ENCODE measurements at places on chromosomes 11 and 22.

DNA sequence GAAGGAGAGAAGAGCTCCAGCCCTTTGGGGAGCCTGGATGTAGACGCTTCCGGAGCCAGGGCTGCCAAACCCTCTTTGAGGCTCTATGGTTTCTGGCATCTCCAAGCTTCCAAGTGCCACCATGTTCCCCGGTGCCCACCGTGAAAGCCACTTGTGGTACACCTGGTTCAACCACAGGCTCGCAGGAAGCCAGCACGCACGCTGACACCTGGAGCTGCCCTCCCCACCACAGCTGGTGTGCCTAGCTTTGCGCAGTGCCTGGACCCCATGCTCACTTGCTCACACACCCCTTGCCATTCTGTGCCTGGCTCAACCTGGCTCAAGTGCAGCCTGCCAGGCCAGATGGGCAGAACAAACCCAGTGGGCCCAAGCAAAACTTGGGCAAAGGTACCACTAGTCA is 831.4 kb downstream of the DLG2 start:
- DNase-seq: no peak

DNA sequence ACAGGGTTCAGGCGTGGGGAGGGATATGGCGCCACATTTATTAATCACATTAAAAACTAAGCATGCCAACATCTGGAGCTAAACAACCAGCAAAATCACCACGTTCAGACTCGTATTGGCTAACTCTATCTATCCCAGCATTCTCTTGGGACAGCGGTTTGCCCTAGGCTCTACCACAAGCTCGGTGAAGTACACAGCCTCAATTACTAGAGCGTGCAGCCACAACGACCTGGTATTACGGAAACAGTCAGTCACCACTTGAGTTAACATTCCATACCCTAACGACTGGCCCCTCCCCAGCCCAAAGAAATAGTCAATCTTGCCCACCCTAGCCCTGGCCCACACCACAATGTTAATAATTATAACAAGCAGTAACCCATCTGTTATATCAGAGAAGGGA is 32.1 kb downstream of the APOL5 start:
- no peak for DNase-seq

DNA sequence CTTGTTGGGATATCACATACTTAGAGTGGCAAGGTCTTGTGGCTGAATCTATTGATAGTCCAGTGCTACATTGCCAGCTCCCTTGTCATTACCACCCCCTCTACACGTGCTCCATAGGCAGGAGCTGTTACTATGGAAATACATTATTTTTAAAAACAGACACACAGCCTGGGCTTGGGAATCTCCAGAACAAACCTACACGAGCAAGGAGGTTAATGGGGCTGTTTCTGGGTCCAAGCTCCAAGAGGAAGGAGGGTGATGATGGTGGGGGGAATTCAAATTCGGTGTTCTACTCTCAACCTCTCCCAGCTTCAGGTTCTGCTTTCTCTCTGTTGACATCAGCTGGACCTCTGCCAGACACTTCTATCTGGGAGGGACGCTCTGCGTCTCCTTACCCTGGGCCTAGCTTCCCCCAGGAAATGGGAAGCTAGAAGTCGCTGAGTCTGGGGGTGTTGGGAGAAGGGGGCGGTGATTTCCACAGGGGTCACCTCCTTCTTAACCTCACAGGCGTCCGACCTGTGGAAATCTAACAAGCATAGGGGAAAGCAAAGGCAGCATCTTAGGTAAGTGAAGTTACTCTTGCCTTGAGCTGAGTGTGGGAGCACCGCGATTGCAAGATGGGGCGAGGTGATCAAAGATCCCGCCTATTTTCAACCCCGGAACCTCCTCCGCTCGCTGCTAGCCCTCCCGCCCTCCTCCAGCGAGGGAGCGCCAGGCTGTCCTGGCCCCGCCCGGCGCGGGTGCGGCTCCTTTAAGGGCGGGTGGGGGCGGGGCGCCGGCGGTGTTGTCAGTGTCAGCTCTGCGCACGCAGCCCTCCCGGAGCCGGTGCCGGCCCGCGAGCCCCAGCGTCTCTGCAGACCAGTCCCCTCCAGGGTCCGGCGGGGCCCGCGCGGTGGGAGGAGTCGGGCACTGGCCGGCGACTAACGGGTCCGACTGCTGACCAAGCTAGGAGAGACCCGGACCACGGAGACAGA is at the start of gene C2CD2L:
C2CD2L (plus strand) TSS at position 781 of the 974 bp plus-strand sequence. CDS start 398 bp downstream, outside the sequence.
- peak; percentile 87 for DNase-seq

DNA sequence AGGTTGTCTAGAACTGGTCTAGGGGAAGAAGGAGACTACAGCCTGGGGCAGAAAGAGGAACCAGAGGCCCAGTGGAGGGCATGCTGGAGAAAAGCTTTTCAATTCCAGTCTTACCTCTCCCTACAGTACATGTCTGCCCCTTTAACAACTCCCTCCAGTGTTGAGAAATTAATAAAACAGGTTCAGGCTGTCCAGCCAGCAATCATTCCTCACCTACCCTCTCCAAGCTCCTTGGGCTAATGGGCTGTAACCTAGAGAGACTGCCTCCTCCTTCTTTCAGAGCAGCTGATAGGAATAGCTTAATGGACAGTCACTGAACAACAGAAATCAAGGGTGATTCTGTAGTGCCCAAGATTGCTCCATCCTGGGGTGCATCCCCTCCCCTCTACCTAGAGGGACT is 8.8 kb downstream of the SLC35F2 start:
- DNase-seq: no peak

DNA sequence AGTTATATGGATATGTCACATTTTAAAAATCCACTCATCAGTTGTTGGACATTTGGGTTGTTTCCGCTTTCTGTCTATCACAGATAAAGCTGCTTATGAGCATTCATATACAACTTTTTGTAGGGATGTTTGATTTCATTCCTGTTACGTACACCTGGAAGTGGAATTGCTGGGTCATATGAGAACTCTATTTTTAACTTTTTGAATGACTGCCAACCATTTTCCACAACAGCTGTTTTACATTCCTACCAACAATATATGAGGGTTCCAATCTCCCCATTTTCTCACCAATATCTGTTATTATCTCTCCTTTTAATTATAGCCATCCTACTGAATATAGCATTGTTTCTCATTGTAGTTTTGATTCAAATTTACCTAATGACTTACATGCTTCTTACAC is 172.0 kb downstream of the UVRAG start:
- DNase-seq: no peak

DNA sequence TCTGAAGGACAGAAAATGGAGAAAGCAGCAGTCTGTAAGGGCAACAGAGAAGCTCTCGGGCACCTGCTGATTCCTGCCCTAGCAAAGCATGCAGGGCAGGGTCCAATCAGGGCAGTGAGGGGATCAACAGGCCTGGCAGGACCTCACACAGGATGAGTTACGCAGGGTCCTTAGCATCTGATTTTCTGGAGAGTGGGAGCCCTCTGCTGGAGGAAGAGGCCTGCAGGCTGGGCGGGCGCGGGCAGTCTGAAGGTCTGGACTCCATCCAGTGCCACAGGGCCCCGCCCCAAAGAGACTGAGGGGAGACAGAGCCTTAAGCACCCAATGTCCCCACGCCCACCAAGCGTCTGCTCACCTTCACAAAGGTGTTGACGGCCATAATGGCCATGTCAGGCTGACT is 28.9 kb downstream of the AP1B1 start:
- no peak for DNase-seq

DNA sequence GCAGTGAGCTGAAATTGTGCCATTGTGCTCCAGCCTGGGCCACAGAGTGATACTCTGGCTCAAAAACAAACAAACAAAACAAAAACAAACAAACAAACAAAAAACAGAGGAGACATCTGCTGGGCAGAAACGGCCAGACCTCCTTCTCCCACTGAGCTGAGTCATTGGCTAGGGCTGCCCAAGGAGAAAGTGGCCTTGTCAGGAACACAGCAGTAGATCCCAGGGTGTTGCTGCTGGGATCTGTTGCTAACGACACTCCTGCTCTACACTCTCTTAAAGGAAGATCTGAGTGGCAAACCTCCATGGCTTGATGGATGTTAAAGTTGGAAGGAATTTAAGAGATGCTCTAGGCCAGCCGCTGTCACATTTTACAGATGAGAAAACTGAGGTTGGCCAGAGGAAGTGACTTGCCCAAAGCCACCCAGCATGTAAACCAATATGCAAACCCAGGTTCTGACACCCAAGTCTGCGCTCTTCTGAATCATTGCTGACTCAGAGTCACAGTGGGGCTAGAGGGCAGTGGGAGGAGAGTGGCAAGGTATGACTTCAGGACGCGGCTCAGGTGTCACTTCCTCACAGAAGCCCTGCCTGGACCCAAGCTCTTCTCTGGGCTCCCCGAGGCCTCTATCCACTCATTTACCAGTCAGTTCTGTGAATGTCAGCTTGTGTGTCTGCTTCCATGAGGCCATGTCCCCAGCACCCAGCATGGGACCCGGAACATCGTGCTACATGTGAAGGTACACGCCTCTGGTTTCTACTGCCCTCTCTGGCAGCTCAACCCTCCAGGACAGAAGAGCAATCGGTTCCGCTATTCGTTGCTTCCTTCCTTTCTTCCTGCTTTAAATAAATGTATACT is 11.3 kb upstream of the GDPD5 start:
- DNase-seq: no peak

DNA sequence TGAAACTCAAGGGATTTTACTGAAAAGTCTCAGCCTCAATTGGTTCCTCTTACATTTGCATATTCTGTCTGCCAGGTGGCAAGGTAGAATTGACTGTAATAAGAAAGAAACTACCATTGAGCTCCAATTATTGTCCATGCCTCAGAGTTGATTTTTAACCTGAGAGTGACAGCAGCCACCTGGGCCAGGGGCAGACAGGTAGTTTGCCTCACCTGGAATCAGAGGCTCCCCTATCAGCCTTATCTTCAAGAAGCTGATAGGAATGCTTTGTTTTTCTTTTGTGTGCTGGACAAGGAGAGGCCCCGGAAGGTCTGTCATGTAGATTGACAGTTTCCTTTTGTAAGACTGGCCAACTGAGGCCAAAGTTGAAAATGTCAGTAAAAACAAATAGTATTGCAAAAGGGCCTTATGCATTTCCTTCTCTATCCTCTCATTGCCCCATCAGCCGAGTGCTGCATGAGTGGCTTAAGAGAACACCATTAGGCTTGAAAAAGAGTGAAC is 34.1 kb downstream of the CD44 start:
- no peak for DNase-seq

- DNase-seq: no peak
Observed at GRCh38 chr22:23777776-23778576, 5.3 kb downstream of the MMP11 start.

DNA sequence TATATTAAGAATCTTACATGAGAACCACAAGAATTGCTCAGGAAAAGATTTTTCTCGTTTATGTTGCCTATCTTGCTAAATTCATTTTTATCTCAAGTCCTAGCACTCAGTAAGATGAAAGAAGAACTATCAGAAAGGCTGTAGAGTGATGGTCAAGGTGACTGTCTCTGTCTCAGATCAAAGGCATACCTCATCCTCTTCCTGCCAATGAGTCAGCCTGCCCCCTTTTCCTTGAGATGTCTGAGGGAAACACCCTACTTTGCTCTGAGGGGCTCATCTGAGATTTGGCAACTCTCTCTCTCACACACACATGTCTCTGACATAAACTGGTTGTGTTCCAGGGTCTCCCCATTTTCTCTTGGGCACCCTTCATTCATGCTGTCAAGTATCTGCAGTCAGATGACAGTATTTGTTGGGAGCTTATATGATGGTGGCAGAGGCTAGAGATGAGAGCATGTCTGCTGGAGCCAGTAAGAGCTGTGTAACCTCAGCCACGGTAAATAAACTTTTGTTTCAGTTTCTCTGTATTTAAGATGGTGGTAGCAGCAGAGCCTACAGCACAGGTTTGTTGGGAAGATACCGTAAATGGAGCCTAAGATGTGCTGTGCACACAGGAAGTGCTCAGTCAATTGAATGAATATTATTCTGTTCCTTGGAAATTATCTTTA is 1.6 kb downstream of the MMP27 start:
- DNase-seq: no peak

DNA sequence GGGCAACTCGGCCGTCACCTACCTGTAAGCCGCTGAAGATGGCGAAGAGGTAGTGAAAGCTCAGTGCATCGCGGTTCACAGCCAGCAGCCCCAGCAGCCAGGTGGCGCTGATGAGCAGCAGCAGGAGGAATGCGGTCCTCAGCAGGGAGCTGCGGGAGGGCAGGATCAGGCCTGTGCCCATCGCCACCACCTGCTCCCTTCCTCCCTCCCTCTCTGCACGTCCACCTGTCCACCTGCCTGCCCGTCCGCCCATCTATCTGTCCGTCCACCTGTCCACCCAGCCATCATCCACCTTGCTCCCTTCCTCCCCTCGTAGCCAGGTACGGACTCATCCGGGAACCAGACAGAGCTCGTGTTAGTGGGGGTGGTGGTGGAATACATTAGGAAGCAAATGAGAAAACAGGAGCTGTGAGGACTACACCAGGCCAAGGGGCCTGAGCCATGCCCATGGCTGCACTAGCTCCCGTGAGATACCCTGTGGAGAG is 32.2 kb downstream of the TRMU start:
- DNase-seq: peak; percentile 43

- DNase-seq: no peak
Observed at GRCh38 chr22:42878561-42879305, 21.7 kb upstream of the ARFGAP3 start.

DNA sequence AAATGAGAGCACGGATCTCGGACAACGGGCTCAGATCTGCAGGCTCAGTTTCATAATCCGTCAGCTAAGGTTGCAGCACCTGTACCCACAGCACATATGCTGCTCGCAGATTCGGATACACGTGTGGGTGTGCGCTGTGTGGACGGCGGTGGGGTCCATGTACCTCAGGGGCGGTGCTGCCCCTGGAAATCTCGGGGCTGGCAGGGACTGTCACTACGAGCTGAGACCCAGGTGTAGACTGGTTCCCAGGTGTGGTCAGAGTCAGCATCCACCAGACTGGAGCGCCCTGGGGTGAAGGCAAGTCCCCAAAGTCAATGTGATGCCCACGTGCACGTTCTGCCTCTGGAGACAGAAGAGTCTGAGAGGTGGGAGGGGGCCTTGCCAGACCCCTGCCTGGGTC is 989.3 kb downstream of the BRD1 start:
- DNase-seq: no peak

DNA sequence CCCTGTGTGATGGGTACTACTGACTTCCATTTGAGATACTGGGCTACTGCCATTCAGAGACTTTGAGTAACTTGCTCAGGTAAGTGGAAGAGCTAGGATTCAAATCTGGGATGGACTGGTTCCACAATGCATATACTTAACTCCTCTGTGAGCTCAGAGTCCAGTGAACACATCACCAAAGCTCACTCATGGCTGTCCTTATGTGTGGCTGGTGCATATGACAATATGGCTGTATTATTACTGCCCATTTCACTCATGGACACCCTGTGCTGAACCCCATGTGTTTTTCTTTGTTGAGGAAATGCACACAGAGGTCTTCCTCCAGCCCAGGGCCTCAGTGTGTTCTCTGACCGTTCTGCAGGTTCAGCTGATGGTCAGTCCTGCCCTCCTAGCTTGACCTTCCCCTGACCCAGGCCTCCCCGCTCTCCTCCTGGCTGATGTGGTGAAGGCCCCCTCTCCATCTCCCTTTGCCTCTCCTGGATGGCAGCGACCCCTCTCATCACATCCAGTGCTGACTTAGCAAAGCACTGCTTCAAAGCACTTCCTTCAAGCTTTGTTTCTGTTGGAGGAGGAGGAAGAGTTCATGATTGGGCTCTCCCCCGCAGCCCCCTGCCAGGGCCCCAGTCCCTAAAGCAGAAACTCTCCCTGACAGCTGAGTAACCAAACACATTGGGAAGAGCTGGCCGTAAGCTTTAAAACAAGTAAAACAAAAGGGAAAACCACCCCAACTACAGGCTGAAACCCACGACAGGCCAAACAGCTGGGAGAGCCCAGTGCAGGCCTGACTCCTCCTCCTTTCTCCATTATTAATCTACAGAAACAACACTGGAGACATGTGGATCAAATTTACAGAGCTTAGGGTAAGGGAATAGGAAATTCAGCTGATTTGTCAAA is 101.2 kb downstream of the NAT10 start:
- DNase-seq: no peak
